Heart left ventricle (tissue), 16 donors: ENCODE measurements at places on chromosomes 5 and 9. TPM values are rescaled to one million over a fixed set of nuclear protein-coding genes. Genes with fewer than 3 reads are reported as not detected.
A peak's percentile ranks its signal among the peaks of the same experiment; 100 is the strongest.

DNA sequence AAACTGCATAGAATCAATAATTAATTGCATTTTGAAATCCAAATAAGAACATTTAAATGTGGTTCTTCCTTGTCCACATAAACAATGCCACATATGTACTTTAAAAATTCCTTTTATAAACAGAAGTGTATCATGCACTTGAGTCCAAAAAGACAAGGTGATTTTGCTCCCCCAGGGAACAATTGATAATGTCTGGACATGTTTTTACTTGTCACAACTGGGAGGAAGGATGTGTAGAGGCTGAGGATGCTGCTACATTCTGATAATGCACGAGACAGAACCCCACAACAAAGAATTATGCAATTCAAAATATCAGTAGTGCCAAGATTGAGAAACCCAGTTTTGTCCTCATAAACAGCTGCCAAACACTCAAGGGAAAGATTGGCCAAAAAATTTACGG lies 181.1 kb upstream of the ISL1 start:
- DNase-seq: no peak

DNA sequence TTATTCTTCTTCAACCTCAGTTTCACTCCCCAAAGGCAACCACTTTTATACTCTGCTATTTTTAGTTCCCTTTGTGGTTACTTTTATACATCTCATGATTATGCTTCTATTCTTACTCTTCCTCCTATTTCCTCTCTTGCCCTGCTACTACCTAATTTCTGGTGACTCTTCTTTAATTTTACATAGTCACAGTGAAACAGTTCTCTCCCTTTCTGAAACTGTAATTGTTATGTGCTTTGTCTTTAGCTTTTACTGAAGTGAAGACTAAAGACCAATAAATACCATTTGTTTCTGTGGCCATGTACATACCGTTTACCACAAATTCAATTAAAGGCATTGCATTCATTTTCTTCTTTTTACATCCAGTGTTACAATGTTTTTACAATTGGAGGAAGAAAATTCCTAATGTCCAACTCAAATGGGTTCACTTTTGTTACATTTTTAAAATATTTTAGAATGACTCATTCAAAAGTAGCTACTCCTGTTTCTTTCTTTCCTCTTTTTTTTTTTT lies 410.6 kb downstream of the PSAT1 start:
- no peak for DNase-seq

DNA sequence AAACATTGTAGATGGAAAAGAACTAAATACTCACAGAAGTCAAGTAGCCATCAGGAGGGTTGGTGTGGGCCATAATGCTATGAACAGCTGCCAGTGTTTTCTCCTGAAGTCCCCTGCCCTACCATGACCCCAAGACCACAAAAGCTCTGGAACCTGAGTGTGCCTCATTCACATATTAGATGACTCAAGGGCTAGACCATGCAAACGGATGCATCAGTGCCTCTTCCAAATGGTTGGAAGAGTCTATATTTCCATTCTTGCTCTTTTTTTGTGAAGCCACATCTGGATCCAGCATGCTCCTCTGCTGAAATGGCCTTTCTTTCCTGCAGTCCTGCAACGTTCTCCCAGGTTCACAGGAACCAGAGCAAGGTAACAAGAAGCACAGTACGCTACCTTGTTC lies 136.6 kb upstream of the EPB41L4A start:
- no peak for DNase-seq

DNA sequence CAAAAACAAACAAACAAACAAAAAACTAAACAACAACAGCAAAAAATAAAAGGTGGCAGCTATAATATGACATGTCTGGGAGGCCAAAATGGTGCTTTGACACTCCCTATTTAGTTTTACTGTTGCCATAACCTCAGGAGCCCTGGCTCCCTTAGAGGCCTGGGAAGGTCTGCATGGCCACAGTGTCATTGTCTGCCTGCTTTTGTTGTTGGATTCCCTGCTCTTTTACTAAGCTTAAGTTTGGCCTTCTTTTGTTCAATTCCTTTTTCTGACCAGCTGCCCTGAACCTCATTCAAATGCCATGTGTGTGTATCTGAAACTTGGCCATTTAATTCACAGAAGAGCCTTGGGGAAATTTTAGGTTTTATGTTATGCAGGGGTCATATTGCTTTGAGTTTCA lies 458.2 kb downstream of the TMEM232 start:
- DNase-seq: no peak

- DNase-seq: no peak
Observed at GRCh38 chr5:177380805-177381126, 3.5 kb upstream of the SLC34A1 start.

GRCh38 chr5:96946381-96946780 lies 10.5 kb downstream of the LNPEP start:
- no peak for DNase-seq

DNA sequence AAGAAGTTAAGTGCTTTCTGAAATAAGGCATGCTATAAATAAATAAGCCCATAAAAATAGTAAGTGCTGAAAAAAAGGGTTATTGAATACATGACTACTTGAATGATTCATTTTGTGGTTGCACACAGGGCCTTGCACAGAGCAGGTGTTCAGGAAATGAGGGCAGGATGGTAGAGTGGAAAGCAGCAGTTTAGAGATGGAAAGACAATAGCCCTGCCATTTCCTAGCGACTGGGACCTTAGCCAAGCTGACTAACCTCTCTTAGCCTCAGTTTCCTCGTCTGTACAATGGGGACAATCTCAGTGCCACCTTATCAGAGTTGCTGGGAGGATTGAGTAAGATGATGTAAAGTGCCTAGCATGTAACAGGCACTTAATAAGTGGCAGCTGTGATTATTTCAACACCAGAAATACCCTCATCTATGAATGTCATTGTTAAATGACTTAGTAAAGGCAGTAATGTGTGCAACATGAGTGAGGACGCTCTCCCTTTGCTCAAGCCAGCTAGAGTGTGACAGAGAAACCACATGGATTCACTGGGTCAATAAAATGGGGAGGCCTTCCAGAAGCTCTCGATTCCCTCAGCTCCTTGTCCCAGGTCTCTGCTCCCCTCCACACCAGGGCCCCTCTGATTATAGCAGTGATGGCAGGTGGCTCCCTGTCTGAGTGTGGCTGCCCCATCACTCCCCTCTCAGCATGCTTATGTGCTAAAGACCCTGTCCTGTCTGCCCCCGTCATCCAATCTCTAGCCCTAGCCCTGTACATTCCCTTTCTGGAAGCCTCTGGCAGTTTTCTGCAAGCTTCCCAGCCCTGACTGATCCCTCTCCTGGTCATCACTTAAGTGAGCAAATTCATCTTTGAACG lies 16.0 kb upstream of the PHF19 start:
- no peak for DNase-seq

GRCh38 chr5:80982093-80982492 lies 21.9 kb downstream of the RASGRF2 start:
- no peak for DNase-seq

GRCh38 chr5:143014017-143014651 lies 244.0 kb downstream of the ARHGAP26 start:
- peak; percentile 41 for DNase-seq

- no peak for DNase-seq
Observed at GRCh38 chr5:3844266-3844665, 248.6 kb downstream of the IRX1 start.

DNA sequence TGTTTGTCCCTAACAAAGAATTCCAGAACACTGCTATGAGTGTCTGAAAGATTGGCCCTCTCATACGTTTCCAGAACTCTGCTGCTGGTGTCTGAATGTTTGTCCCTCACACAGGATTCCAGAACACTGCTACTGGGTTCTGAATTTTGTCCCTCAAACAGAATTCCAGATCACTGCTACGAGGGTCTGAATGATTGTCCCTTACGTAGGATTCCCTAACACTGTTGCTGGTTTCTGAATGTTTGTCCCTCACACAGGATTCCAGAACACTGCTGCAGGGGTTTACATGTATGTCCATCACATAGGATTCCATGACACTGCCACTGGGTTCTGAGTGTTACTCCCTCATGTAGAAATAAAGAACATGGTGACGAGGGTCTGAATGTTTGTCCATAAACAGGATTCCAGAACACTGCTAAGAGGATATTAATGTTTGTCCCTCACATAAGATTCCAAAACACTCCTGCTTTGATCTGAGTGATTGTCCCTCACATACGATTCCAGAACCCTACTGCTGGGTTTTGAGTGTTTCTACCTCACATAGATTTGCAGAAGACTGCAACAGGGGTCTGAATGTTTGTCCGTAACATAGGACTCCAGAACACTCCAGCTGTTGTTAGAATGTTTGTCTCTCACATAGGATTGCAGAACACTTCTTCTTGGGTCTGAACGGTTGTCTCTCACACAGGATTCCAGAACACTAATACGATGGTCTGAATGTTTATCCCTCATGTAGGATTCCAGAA lies 214.4 kb downstream of the FOXD4L6 start:
- no peak for DNase-seq

DNA sequence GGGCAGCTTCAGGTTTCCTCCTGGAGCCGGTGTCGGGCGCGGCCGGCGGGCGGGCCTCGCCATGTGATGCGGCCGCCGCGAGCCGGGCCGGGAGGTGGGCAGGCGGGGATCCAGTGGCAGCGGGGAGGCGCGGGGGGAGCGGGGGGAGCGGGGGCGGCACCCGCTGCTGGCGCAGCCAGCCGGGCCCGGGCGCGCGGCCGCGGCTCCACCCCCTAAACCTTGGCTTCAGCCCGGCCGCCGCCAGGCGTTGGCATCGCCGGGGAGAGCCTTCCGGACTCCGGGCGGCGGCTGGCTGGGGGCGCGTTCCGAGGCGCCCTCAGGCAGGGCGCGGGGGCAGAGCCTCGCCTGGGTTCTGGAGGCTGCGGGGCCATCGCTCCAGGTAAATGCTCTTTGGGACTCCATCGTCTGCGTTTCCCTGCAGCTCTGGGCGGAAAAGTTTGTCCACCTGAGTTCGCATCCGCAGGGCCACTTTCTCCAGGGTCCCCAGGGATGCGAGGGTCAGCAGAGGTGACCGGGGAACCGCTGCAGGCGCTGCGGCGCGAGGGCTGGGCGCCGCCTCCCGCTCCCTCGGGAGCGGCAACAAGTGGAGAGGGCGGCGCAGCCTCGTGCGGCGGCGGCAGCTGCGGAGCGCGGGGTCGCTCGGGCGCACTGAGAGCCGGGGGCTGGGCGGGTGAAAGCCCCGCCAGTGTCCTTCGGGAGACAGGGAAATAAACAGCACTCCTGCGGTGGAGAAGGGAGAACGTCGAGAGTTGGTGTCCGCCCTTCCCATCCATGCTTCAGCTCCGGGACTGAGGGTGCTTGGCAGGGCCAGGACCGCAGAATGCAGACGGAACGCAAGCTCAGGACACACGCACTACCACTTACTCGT lies at the start of gene ARHGEF28:
ARHGEF28 (plus strand) TSS at position 253 of the 868 bp plus-strand sequence. CDS start 58,656 bp downstream, outside the sequence.
- DNase-seq: peak; percentile 69

- no peak for DNase-seq
Observed at GRCh38 chr5:60399507-60399906, 300.5 kb downstream of the DEPDC1B start.

GRCh38 chr5:50653946-50654345 lies 12.5 kb upstream of the PARP8 start:
- DNase-seq: no peak

- DNase-seq: no peak
Observed at GRCh38 chr5:79464695-79465332, 49.1 kb downstream of the HOMER1 start.

Gene SMIM33
- not detected for total RNA-seq

Gene ADAMTS2
- 8.7 TPM for total RNA-seq

Gene PCDHGA11
- total RNA-seq: 9.0 TPM

Gene IL31RA
- not detected for total RNA-seq

Gene TAS2R1
- total RNA-seq: not detected

Gene POC5
- 6.5 TPM for total RNA-seq

Gene ARID3C
- total RNA-seq: not detected

Gene SH3GL2
- total RNA-seq: 4.8 TPM

Gene FOXD4L4
- total RNA-seq: 0.19 TPM

Gene FUT7
- total RNA-seq: not detected
